Mesothelial cell of epicardium (in vitro differentiated cells): ENCODE measurements at places on chromosomes 1 and 21. TPM values are rescaled to one million over a fixed set of nuclear protein-coding genes. Genes with fewer than 3 reads are reported as not detected.

The CD52 gene
- 1.1 to 1.9 TPM (median 1.6 TPM) in 3 replicates for total RNA-seq

The FAM177B gene
- total RNA-seq, result not detected in 3 replicates

The NRIP1 gene
- 86.4 to 104 TPM (median 92.8 TPM) in 3 replicates for total RNA-seq

The NEGR1 gene
- total RNA-seq, result 2.2 to 4.5 TPM (median 2.4 TPM) in 3 replicates

The CCDC27 gene
- not detected in 3 replicates for total RNA-seq

The DCAF6 gene
- 34.0 to 34.4 TPM (median 34.0 TPM) in 3 replicates for total RNA-seq

The IGSF21 gene
- not detected in 3 replicates for total RNA-seq

The NPHP4 gene
- total RNA-seq, result 15.6 to 16.4 TPM (median 16.4 TPM) in 3 replicates

The TOMM20 gene
- total RNA-seq, result 166 to 178 TPM (median 171 TPM) in 3 replicates

The UBE2J2 gene
- 67.3 to 76.6 TPM (median 75.7 TPM) in 3 replicates for total RNA-seq

The S100A1 gene
- total RNA-seq, result 0.58 to 0.59 TPM in 2 of 3 replicates, not detected in the other

The RAP1GAP gene
- 7.1 to 10.2 TPM (median 8.0 TPM) in 3 replicates for total RNA-seq

The GPATCH2 gene
- total RNA-seq, result 23.0 to 23.9 TPM (median 23.0 TPM) in 3 replicates

The TMEM81 gene
- total RNA-seq, result 3.3 to 4.6 TPM (median 4.4 TPM) in 3 replicates

The VANGL2 gene
- 55.5 to 59.5 TPM (median 57.2 TPM) in 3 replicates for total RNA-seq

The KCNAB2 gene
- 10.7 to 12.7 TPM (median 10.8 TPM) in 3 replicates for total RNA-seq

The RXFP4 gene
- total RNA-seq, result not detected in 3 replicates

The CFHR5 gene
- not detected in 3 replicates for total RNA-seq

The AQP10 gene
- 0.57 to 1.00 TPM (median 0.60 TPM) in 3 replicates for total RNA-seq

The EPHB2 gene
- 125 to 133 TPM (median 130 TPM) in 3 replicates for total RNA-seq

The SELENOF gene
- total RNA-seq, result 148 to 155 TPM (median 150 TPM) in 3 replicates
